ENCODE measurements at places on chromosomes 5 and 9.

DNA sequence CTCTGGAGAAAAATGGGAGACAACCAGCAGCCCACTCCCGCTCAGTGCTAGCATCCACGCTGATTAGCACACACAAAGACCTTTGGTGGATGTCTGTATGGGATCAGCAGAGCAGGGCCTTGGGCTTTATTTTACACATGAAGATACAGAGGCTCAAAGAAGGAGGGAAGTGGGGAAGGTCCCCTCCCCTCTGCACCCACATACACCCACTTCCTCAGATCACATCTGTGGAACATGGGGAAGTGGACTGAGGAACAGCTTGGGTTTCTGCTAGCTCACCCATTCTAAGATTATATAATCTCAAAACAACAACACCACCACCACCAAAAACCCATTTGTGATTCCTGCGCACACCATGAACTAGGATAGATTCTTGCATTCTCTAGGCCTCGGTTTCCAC, 14.0 kb downstream of the GGTA1 start:
- DNase-seq, result no peak

DNA sequence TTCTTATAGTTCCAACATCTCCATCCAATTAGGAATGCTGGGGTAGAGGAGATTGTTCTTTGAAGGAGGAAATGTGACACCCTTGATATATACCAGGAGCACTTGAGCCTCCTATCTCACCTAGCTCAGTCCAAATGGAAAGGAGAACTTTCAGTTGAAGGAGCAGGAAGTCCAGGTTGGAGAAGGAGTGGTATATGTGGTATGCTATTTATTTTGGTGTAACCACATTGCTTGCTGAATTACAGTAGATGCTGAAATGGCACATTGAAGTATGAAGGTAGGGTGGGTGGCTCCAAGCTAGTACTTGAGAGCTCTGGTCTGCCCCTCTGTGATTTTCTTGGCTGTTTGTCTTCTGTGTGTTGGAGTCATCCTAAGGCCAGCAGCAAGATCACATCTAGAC, 6.1 kb downstream of the CSNK1G3 start:
- no peak for DNase-seq

GRCh38 chr9:28539434-28540070, 966.3 kb upstream of the C9orf72 start:
- DNase-seq, result no peak

- DNase-seq, result peak; percentile 53
These were observed 47.6 kb downstream of the ACO1 start for GRCh38 chr9:32431940-32432555.

DNA sequence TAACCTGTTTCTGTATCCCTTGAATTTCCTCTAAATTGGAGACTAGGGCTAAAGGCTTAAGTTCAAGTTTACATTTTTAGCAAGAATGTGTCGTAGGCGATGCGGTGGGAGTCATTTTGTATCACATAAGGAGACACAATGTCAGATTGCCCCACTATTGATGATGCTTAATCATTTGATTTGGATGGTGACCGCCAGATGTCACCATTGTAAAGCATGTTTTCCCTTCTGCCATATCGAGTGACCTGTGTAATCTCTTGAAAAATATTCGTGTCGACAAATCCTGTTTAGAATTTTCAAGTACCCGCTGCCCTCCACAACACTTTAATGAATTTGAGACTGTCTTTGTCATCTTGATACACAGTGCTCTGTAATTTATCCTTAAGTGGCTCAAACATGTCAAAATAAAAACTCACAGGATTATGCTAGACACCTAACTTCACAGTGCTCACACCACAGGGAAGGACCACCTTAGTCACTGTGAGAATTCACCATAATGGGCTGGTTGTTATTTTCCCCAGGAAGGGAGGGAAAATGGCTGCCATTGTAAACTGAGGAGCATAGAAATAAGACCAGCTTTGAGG, 34.5 kb upstream of the SLC46A2 start:
- DNase-seq, result no peak

GRCh38 chr9:130852801-130853200, 17.7 kb downstream of the ABL1 start:
- no peak for DNase-seq

GRCh38 chr9:111481885-111482636, 2.1 kb downstream of the ECPAS start:
- no peak for DNase-seq

- no peak for DNase-seq
These were observed 4.3 kb upstream of the ITGA1 start for GRCh38 chr5:52783226-52783959.

GRCh38 chr9:109328978-109329637, 8.2 kb upstream of the EPB41L4B start:
- peak; percentile 33 for DNase-seq

- DNase-seq, result peak; percentile 62
These were observed 56.7 kb downstream of the VAV2 start for GRCh38 chr9:133935328-133936005.
